ENCODE measurements at places on chromosomes 3 and 15.

- no peak for DNase-seq
Measured at GRCh38 chr15:85400606-85401005, 20.2 kb downstream of the AKAP13 start.

DNA sequence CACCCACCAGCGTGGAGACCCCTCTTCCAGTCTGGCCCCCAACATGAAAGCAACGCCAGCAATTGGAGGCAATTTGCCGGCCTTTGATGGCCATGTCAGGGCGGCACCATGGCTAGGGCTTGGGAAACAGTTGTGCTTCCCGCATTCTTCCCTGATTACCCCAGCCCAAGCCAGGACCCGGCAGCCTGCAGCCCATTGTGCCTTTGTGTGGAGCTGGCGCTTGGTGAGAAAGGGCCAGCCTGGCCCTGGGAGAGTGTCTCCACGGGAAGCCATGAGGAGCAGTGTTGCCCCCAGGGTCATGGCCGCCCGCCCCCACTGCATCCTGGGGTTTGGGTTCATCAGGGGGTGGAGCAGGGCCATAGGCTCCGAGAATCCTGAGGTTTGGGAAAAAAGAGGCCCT, 66.0 kb downstream of the DNAJB8 start:
- no peak for DNase-seq

DNA sequence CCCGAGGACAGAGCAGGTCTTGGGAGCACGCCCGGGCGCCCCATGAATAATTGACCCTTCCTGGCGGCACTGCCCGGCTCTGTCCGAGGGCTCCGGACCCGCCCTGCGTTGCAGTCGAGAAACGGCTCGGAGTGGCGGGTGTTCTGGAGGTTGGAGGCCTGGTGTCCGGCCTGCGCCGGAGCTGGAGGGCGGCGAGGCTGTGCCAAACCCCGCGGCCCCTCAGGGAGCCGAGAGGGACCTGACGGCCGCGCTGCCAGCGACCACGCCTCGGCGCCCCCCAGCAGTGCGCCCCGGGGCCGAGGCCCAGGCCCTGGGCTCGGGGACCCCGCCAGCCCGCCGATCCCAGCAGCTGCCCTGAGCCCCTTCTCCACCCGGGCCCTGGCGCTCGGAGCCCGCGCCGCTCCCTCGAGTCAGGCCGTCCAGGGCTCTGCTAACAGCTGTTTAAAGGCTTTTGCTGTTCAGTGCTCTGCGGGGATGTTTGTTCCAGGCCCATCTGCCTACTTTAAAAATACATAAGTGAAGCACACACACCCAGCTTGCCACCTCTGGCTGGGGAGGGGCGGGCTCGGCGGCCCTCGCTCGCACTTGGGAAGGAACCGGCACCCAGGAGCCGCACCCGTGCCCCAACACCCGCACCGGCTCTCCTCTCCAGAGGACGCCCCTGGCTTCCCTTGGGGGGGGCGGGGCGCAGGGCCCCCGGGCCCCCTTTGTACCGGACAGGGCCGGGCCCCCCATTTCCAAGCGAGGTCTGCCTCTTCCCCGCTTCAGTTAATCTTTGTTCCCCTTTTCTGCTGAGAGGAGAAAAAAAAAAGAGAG, 730 bp upstream of the ZNF710 start:
- DNase-seq, result no peak

- DNase-seq, result no peak
Measured at GRCh38 chr3:72069543-72069942, 284.6 kb upstream of the PROK2 start.

- DNase-seq, result no peak
Measured at GRCh38 chr15:73751899-73752805, 999 bp downstream of the INSYN1 start.

DNA sequence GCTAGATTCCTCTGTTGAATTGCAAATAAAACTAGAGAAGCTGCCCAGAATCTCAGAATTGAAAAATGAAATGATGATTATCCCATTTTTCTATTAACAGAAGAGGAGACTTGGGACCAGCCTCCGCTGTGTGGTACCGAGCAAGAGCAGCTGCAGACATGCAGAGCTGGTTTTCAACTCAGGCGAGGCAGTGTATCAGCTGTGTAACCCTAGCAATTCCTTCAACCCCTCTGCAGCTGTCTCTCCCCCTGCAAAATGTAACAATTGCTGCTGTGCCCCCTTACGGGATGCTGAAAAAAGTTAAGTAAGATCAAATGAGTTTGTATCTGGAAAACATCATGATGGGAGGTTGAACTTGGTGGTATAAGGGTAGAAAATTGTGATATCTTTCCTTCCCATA, 98.5 kb upstream of the C3orf80 start:
- no peak for DNase-seq

- DNase-seq, result no peak
Measured at GRCh38 chr3:11907667-11908660, 61.3 kb upstream of the TAMM41 start.

DNA sequence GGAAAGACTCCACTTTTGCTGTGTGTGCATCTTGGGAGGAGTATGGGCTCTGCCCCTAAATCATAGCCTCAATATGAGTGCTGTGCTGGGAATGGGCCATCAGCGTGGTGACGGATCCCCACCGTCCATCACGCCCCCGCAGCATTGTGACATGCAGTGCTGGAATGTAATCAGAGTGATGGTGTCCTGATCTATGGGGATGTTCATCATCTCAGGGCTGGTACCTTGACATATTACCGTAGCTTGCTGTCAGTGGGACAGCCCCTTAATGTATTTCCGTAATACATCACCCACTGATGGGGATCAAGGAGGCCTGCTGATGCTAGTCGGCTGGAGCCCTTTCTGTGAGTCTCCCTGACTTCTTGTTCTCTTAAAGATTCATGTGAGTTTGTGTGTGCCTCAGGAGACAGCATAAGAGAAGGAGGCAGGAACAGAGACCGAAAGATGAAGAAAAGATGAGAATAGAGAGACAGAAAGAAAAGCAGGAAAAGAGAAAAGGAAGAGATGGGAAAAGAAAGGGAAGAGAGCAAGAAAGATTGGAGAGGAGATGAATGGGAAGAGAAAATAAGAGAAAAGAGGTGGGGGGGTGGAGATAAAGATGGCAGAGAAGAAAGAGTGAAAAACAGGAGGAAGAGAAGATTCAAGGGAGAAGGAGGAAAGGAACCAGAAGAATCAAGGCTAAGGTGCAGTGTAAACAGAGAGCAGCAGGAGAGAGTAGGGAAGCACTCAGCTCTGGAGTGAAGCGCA, 183.7 kb downstream of the RPLP1 start:
- no peak for DNase-seq

GRCh38 chr3:184539801-184540435, 21.7 kb upstream of the EPHB3 start:
- peak; percentile 57 for DNase-seq

DNA sequence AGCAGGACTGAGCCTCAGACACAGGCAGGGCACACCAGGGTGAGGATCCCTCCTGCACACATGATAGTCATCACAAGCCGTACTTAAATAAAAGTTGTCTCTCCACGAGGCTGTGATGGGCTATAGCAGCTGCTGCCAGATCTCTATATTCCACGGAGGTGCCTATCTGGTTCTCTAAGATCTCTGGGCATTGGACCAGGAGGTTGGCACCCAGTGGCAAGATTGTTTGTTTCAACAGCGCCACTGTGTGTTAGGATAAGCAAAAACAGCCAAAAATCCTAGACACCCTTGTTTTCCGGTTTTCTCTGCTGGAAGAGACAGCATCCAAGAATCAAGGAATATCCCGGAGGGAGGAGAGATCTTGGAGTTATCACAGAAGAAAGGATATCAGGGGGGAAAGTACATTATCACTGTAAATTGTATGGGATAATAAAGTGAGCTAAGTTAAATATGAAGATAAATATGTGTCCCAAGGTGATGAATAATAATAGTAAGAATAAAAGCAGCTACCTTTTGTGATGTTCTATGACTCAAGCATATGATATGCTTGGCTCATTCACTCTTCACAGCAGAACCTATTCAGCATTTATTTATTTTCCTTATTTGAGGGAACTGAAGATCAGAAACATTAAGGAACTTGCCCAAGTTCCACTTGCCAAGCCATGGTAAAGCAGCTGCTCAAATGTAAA, 90.6 kb upstream of the AKAP13 start:
- DNase-seq, result no peak

DNA sequence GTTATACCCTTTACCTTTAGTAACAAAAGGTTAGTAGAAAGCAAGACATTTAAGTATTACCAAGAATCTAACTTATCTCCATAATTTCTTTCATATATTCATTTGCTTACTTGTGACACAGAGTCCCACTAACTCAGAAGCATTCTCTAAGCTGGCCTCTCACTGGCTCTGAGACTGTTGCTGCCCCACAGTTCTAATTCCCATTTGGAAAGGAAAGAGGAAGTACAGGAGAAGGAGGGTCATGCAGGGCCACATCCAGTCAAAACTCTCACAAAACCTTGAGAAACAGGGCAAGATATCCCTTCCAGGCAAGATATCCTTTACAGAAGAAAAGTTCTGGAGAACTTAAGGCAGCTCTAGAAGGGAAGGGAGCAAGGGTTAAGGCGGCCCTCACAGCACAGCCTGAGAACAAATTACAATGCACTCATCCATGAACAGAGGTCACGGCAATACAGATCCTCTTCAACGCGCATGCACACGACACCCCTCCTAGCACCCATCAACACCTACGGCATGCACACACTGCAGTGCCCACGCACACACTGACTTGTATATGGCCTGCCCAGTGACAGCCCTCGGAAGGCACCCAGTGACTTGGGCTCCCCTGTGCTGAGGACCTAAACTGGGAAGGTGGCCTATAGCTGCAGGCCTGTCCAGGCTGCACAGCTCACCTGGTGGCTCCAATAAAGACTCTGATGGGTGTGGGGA, 13.0 kb upstream of the MYO5C start:
- DNase-seq, result no peak

GRCh38 chr3:23067116-23067515, 136.0 kb upstream of the UBE2E2 start:
- no peak for DNase-seq

DNA sequence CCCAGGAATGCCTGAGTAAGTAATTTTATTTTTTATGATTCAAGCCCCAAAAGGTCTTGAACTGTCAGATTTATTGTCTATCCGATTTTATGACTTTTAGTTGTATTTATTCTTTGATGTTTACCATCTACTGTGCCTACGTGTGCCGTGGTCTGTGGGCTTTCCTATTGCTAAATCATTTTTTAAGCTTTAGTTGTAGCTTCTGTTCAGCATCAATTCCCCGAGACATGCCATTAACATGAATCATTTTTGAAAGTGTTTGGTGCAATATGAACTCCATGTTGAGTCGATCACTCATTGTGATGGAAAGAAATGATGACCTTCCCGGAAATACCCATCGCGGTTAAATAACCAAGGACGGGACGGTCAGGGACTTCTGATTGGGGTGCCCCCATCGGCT, 268.7 kb upstream of the THRB start:
- no peak for DNase-seq

- DNase-seq, result no peak
Measured at GRCh38 chr3:23308986-23309625, 106.0 kb downstream of the UBE2E2 start.

DNA sequence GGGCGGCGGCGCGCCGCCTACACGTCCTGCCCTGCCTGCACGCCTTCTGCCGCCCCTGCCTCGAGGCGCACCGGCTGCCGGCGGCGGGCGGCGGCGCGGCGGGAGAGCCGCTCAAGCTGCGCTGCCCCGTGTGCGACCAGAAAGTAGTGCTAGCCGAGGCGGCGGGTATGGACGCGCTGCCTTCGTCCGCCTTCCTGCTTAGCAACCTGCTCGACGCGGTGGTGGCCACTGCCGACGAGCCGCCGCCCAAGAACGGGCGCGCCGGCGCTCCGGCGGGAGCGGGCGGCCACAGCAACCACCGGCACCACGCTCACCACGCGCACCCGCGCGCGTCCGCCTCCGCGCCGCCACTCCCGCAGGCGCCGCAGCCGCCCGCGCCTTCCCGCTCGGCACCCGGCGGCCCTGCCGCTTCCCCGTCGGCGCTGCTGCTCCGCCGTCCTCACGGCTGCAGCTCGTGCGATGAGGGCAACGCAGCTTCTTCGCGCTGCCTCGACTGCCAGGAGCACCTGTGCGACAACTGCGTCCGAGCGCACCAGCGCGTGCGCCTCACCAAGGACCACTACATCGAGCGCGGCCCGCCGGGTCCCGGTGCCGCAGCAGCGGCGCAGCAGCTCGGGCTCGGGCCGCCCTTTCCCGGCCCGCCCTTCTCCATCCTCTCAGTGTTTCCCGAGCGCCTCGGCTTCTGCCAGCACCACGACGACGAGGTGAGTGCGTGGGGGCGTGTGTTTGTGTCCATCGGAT, 602 bp downstream of the TRIM71 start:
- DNase-seq, result no peak

GRCh38 chr3:51401735-51402134, 10.7 kb downstream of the RBM15B start:
- no peak for DNase-seq

Data from cardiac septum (tissue), 1 donor.